ENCODE measurements at places on chromosomes 7 and 10. TPM values are rescaled to one million over a fixed set of nuclear protein-coding genes. Genes with fewer than 3 reads are reported as not detected.

Gene TYW1
- 34.5 TPM for total RNA-seq

Gene GARIN1A
- total RNA-seq, result 0.74 TPM

Gene STK31
- 0.34 TPM for total RNA-seq

Gene GJD4
- total RNA-seq, result not detected

Gene TAS2R5
- 0.06 TPM for total RNA-seq

Gene CUZD1
- 0.77 TPM for total RNA-seq

Gene MYH16
- 0.51 TPM for total RNA-seq

Gene HOXA13
- 0.86 TPM for total RNA-seq

Gene TRIM50
- not detected for total RNA-seq

Gene PTEN
- 33.3 TPM for total RNA-seq

Gene GPR15LG
- not detected for total RNA-seq

Gene LDB3
- total RNA-seq, result 0.45 TPM

Gene SLC29A3
- total RNA-seq, result 0.63 TPM

Gene PIP
- not detected for total RNA-seq
